ENCODE measurements at places on chromosomes 3 and 15.

DNA sequence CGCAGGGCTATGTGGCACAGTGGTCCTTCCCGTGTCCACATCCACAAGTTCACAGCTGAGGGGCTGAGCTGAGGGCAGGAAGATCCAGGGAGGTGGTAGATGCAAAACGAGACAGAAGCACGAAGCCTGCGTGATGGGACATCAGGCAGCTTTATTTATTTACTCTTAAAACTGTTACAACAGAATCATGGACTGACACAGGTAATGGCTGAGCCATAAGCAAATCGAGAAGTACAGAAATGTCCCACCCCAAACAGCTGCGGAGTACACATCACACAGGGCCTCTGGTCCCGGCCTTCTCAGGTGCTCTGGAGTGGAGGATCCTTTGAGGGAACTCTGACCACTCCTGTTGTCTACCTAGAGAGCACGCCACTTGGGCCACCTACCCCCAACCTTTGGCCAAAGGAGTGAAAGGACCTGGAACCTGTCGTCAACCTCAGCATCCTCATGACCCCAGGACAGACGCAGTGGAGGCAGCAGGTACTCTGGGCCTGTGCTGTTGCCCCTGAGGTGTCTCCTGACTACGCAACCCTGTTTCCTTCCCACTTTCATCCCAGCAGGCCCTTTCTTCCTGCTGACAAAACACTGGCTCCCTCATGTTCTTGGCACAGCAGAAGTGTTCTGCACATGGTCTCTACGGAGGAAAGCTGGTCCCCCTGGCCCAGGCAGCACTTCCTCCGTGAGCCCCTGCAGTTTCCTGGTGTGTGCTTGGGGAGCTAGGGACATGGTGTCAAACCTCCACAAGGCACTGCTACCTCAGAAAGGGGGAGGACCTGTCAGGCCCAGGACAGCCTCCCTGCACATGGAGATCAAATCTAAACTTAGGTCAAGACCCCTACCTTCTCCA lies 47.8 kb downstream of the DHX30 start:
- no peak for DNase-seq

- DNase-seq: no peak
Observed at GRCh38 chr3:49273825-49274532, 3.1 kb downstream of the C3orf62 start.

- no peak for DNase-seq
Observed at GRCh38 chr15:65851981-65852380, 17.3 kb upstream of the RAB11A start.

DNA sequence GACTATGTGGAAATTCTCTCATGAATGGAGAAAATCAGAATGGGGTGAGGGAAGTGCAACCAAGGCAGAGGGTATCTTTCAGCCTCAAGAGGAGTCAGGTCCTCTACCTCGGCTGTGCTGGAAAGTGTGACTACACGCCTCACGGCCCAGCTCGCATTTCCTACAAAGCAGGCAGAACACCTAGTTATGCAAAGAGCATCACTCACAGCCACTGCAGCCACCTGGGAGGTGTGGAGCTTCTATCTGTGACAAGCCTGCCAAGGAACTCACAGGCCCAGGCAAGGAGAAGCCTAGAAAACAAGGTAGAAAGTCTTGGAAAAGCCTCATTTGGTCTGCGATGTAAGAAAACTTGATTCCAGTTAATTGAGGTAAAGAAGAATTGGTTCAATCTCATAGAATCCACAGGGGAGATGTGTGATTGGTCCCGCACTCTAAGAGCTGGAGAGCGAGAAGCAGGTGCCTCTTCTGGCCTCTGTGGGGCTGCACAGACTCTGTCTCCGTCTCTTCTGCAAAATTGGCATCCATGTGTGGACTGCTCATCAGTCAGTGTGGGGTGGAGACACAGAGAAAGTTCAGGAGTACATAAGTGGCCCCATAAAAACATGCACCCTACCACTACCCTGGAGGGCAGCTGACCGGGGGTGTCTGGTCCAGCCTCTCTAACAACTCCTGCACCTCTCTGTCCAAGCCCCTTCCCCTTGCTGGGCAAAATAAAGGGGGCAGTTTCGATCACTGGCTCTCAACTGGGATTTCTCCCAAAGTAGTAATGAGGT lies 76.8 kb downstream of the TAMM41 start:
- DNase-seq: no peak

- DNase-seq: no peak
Observed at GRCh38 chr3:18633002-18633401, 207.9 kb upstream of the SATB1 start.

- DNase-seq: no peak
Observed at GRCh38 chr15:57685306-57686095, 21.0 kb upstream of the POLR2M start.

GRCh38 chr3:195869413-195870001 lies 38.8 kb downstream of the TNK2 start:
- no peak for DNase-seq

- DNase-seq: no peak
Observed at GRCh38 chr15:95919460-95919859, 411.0 kb upstream of the NR2F2 start.

- no peak for DNase-seq
Observed at GRCh38 chr3:166118049-166118448, 280.8 kb upstream of the BCHE start.

GRCh38 chr15:74265046-74265639 lies 29.0 kb downstream of the CCDC33 start:
- no peak for DNase-seq

- DNase-seq: no peak
Observed at GRCh38 chr3:177055605-177056571, 141.4 kb downstream of the TBL1XR1 start.

- DNase-seq: no peak
Observed at GRCh38 chr15:100959066-100960050, 40.2 kb downstream of the LRRK1 start.

DNA sequence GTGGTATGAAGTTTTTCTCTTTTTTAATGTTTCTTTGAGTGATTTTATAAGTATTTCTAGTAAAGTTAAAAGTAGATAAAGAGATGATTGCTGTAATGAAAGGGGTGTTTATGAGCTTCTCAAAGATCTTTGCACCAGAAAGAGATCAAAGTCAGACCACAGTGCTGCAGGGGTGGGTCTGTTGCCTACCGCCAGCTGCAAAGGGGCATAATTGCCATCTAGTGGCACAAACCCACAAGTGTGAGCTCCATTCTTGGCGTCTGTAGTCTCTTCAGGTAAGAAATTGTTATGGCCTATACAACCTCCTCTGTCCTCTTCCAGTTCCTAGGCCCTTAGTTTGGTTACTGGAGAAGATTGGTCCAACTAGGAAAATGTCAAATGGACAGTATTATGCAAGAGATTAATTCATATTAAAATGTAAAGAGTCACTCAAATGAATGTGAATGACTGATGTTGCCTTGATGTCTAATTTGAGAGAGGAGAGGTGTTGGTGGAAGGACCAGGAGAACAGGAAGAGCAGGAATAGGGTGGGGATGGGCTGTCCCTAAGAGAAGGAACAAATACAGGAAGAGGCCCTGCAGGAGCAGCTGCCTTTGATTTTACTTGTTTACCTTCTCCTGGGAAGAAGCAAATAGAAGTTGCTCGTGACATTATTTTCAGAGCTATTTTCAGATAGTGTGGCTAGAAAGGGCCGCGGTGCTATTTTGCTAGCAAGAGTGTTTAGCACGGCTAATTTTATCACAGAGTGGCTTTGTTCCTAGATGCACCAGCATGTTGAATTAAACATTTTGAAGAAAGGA lies 53.0 kb upstream of the GSK3B start:
- peak; percentile 93 for DNase-seq

- no peak for DNase-seq
Observed at GRCh38 chr3:158101335-158102241, 4.6 kb downstream of the SHOX2 start.

DNA sequence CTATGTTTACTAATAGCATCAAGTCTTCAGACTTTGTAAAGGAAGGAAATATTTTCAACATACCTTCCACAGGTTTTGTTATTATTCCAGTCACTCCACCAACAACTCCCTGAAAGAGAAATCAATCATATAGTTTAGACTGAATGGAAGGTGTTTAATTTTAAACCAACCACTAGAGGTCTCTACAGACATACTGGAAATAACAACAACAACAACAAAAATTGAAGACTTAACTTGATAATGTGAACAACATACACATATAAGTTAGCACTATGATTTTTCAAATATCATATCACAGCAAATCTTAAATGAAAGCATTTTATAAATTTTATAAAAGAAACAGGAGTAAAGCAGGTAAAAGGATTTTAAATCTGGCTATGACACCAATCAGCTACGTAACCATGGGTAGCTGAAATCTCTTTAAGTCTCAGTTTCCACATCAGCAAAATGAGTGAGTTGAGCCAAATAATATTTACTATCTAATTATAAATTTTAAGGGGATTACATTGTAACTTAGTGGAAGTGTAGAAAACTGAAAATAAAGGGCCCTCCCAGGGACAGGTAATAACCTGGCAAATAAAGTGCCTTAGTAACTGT lies 188.2 kb downstream of the VPS13C start:
- no peak for DNase-seq

- no peak for DNase-seq
Observed at GRCh38 chr3:147159141-147159540, 247.2 kb downstream of the ZIC4 start.
